Activated T-cell treated with anti-CD3 and anti-CD28 coated beads for 1 hour (primary cell): ENCODE measurements at places on chromosomes 7 and 10.

GRCh38 chr10:93384006-93384405, 98.1 kb downstream of the MYOF start:
- no peak for DNase-seq

- no peak for DNase-seq
Measured at GRCh38 chr10:113362645-113363091, 190.2 kb upstream of the HABP2 start.

DNA sequence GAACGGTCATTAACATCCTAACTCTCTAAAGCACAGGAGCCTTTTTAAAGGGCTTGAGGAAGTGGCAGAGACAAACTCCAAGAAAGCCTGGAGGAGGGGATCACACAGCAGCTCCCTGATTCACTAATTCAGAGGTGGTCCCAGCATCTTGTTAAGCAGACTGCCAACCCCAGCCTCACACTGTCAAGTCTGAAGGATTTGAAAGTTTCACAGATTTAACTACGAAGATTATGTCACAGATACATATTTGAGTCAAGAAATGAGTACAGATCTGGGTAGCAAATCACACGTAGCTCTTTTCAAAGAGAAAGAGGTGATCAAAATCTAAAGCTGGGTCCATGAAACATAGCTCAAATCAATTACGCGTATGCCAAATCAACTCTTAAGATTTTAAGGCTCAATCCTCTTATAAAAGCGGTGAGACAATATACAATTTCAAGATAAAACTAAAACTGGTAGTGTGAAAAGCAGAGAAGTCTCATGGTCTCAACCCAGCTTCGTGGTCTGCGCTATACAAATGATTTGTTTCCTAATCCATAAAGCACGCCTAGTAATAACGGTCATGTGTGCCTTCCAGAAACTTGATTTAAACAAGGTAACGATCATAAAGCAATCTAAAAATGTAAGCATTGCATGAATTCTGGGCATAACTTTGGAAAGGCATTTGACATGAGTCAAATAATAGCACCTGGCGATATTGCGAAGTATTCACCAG, 229.9 kb upstream of the MKLN1 start:
- DNase-seq = no peak

DNA sequence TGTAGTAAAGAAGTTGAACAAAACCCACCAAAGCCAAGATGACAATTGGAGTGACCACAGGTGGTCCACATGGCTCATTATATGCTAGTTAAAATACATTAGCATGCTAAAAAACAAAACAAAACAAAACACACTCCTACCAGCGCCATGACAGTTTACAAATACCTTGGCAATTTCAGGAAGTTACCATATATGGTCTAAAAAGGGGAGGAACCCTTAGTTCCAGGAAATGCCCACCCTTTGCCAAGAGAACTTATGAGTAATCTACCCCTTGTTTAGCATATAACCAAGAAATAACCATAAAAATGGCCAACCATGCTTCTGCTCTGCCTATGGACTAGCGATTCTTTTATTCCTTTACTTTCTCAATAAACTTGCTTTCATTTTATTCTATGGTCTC, 979.1 kb upstream of the POT1 start:
- DNase-seq = no peak

- no peak for DNase-seq
Measured at GRCh38 chr10:110419265-110419664, 78.4 kb upstream of the DUSP5 start.

DNA sequence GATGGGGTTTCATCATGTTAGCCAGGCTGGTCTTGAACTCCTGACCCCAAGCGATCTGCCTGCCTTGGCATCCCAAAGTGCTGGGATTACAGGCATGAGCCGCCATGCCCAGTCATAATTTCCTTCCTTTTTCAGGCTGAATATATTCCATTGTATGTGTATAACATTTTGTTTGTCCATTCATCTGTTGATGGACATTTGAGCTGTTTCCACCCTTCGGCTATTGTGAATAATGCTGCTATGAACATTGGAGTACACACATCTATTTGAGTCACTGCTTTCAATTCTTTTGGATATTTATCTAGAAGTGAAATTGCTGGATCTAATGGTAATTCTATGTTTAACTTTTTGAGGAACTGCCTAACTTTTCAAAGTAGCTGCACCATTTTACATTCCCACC, 34.6 kb downstream of the TLX1 start:
- no peak for DNase-seq

DNA sequence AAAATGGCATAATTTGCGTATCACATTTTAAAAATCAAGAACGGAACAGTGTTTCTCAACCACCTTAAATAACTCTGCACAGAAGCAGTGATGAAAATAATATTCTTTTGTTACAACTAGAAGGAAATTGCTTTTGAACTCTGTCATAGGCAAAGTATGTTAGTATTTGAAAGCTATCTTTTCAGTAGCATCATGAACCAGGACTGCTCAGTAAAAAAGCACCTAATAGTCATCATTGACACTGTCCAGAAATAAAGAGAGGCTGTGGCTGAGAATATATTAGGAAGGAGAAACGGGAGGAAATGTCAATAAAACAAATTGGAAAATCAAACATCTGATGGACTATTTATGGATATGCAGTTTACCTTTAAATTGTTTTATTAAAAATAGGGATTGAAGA, 237.2 kb upstream of the AKR1E2 start:
- no peak for DNase-seq

GRCh38 chr7:84614821-84615501, 420.4 kb upstream of the SEMA3A start:
- no peak for DNase-seq

DNA sequence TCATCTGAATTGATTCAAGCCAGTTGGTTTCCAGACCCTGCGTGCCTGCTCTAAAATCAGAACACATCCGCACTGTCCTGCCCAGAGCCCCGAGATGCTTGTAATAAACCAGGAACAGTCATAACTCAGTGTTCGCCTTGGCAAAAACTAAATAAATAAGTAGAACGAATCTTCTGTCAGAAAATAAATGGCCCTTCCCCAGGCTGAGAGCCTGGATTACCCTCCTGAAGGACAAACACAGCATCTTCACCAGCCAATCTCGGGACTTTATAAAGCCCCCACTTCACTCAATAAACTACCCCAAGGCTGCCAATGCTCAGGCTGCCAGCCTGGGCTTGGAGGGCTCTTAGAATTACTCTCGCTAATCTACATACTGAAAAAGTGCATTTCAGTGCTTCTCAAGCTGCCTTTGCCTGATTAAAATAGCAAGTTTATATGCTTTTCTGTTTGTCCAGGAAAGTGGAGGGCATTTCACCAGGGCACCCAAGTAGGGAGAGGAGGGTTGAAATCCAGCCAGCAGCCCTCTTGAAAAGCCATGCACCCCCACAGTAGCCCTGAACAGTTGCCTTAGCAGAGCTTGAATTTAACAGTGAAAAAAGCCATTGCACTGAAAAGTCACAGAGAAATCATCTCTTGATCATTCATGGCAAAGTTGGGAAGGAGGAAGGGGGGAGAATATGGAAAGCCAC, 136.6 kb downstream of the CALN1 start:
- DNase-seq = no peak

- DNase-seq = no peak
Measured at GRCh38 chr7:56097700-56098099, 4.9 kb upstream of the PHKG1 start.

GRCh38 chr10:117552156-117552631, 9.6 kb downstream of the EMX2 start:
- no peak for DNase-seq

GRCh38 chr7:54556121-54556520, 13.9 kb downstream of the VSTM2A start:
- DNase-seq = no peak

DNA sequence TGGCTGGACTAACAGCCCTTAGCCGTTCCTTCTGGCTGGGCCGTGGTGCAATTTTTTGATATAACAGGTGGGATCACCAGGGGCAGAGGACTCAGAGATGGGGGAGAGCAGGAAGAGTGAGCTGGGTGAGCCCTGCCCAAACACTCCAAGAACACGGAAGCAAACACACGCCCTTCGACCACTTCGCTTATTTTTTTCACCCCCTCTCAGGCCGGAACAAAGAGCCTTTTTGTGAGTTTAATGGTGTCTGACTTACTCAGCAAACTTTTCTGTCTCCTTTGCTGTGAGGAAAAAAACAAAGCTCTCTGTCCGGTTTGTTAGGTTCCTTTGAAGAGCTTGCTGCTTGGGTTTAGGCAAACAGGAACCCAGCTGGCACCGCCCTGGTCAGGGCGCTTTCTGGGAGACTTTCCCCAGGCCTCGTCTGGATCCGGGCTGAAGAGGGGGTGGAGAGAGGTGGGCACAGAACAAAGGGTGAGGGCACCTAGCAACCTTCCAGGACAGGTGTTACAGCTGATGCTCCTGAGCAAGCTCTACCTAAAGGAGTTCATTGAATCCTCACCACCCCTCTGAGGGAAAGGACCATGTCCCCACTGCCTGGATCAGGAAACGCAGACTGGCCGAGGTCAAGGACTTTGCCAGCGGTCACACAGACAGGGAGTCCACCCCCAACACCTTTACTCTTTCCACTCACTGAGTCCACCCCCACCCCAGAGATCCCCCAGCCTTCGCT, 23.3 kb downstream of the CALML3 start:
- no peak for DNase-seq

DNA sequence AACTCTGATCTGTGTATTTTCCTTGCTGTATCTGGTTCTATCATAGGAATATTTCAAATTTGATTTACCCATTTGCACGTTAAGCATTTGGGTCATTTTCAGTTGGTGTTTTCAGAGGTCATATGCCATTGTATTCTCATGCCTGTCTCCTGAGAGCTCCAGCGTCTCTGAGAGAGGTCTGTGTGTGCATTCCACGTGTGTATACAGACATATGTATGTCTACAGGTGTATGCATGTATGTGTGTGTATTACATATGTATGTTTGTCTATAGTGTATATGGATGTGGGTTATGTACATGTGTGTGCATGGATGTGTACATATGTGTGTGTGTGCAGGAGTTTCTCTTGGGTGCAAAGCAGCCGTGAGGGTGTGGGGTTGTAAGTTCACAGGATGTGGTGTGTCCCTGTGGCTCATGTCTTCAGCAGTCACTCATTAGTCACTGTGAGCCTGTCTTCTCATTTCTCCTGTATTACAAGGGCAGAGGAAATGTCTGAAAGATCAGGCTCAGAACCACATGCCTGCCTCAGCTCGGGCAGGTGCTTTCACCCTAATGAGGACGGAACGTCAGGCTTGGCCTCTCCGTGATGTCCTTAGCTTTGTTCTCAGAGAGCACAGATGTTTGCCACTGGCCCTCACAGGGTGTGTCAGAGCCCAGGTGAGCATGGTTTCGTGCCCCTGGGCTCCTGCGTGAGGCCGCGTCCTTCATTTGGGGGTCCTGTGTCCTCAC, 101.6 kb downstream of the NKX6-2 start:
- DNase-seq = no peak

DNA sequence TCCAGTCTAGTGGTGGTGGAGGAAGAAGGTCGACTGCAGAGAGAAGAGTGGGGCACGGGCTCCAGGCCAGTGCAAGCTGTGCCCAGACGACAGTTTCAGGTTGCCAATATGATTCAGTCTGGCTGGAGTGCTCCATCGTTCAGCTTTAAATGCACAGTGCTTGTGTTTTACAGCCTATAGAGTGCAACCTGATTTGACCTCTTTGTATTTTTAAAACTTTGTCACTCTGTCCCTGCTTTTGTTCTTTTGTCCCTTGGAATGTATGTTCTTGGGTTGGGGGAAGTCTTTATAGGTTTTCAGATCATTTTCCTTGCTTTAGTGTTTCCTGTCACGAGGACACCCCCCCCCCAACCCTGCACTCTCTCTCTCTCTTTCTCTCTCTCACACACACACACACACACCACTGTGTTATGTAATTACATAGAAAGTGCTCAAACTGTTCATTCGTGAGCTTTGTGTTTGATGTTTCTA, 198.0 kb downstream of the CAMK1D start:
- DNase-seq = no peak

- DNase-seq = no peak
Measured at GRCh38 chr10:120095875-120096274, 203.3 kb downstream of the SEC23IP start.

GRCh38 chr7:30029696-30030095, 1.5 kb downstream of the PLEKHA8 start:
- no peak for DNase-seq

DNA sequence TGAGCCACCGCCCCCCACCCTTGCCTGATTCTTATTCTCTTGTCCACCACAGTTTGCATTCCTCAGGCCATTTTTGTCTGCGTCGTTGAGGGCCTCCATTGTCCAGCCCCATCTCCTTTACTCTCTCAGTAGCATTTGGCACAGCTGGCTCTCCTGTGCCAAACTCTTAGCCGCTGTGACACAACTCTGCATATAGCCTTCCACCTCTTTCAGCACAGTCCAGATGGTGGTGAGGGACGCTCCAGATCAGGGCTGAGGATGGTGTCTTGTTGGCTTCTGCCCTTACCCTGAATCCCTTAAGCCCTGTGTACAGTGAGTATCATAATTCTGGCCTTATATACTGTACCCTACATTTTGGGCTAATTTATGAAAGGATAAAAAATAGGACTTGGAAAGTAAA, 45.6 kb downstream of the BMPR1A start:
- no peak for DNase-seq

- no peak for DNase-seq
Measured at GRCh38 chr10:14945108-14945507, 8.8 kb downstream of the DCLRE1C start.

DNA sequence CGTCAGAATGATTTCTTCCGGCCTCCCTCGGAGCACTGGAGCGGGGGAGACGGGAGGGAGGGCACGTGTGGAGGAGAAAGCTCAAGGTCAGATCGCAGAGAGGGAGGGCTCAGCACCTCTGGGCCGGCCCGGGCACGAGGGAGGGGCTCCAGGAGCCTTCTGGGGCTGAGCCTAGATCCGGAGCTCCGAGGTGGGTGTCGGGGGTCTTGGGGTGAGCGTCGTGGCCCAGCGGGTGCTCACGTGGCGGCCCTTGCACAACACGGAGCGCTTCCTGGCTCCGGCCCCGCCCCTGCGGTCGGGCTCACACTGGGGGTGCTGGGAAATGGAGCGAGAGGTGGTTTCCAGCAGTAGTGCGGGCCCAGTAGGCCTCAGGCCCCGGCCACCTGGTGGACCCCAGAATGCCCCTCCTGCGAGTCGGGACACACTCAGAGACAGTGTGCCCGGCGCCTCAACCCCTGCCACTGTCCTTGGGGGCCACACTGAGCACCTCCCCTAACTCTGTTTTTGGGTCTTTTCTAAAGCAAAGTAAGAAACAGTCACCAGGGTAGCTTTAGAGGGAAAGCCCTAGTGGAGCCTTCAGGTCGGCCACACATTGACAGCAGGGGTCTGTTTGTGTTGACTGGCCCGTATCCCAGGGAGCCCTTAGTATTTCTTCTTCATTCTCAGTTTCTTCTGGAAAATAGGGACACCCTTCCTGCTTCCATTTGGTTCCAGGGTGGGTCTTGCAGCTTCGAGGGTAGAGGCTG, 798 bp downstream of the PPIF start:
- DNase-seq = peak; percentile 56

- DNase-seq = no peak
Measured at GRCh38 chr7:137169282-137169698, 174.2 kb downstream of the PTN start.

DNA sequence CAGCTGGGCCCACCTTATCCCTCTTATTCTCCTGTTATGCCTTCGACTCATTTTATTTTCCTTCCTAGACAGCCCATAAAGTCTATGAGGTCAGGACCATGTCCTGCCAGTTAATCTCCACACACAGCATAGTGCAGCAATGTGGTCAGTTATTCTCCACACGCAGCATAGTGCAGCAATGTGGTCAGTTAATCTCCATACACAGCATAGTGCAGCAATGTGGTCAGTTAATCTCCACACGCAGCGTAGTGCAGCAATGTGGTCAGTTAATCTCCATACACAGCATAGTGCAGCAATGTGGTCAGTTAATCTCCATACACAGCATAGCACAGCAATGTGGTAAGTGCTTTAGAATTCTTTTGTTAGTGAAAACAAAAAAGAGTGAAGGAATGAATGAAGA, 77.8 kb downstream of the TEX36 start:
- DNase-seq = no peak
